ENCODE measurements at places on chromosomes 2 and 18.

DNA sequence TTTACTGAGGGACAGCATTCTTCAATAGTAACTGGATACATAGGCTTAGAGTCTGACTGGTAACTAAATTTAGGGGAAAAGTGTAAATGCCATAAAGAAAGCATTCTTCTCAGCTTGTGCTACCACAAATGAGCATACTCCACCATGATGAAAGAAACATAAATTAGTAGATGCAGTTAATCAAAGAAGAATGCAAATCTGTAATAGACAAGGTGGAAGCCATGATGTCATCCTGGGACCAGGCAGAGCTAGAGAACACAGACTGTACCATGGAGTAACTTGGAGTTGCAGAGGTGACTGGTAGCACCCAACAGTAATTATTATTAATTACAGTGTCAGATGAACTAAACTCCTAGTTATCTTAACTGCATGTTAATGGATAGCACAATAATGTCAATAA is 51.7 kb downstream of the RBKS start:
- DNase-seq, result no peak

DNA sequence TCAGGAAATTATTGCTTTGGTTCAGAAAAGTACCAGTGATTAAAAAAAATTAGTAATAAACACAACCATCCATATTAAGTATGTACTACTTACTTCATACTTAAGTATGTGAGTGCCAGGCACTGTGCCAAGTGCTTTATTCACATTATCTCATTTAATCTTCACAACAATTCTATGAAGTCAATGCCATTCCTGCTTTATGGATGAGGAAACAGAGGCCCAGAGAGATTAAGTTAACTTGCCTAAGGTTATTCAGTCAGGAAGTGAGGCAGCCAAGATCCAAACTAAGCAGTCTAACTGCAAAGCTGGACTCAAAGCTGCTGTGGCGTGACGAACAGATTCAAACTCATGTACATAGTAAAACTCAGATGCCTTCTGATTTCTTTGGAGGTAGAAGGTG is 22.3 kb downstream of the DTNB start:
- DNase-seq, result peak; percentile 56

DNA sequence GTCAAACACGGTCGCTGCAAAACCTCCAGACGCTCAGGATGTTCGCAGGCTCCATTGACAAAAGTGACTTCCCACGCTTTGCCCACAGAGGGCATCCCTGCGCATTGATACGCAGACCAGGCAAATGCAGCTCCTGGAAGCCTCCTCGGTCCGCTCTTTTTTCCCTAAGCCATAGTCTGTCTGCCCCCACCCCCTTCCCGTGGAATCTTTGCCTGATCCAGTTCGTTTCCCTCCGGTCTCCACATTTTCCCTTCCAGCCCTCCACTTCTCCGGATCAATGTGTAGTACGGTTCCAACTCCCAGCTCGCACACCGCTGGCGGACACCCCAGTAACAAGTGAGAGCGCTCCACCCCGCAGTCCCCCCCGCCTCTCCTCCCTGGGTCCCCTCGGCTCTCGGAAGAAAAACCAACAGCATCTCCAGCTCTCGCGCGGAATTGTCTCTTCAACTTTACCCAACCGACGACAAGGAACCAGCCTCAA is at the start of gene DCC:
Gene DCC (plus strand): TSS at position 307 of the 481 bp plus-strand sequence. CDS start 591 bp downstream, outside the sequence.
- peak; percentile 45 for DNase-seq

GRCh38 chr2:108612153-108612513 is 77.9 kb downstream of the LIMS1 start:
- DNase-seq, result peak; percentile 88

GRCh38 chr2:177673602-177674595 is 281.3 kb downstream of the AGPS start:
- DNase-seq, result no peak

DNA sequence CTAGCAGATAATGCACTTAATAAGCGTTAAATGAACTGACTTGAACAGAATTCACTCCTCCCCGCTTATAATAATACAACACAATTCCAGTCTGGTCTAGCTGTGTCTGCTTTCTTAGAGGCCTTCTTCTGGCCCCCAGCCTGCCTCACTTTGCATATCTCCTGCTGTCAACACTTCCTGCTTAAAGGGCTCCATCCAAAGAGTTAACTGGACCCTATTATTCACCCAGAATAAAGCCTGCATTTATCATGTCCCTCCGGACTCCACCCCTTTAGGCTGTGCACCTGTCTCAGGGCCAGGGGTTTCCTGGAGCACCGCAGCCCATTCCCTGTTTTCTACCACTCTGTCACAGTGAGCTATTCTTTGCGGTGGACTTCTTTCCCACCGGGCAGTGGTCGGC is 292.8 kb upstream of the FBXO11 start:
- DNase-seq, result no peak

- no peak for DNase-seq
Observed at GRCh38 chr2:102789349-102790090, 27.7 kb downstream of the TMEM182 start.

DNA sequence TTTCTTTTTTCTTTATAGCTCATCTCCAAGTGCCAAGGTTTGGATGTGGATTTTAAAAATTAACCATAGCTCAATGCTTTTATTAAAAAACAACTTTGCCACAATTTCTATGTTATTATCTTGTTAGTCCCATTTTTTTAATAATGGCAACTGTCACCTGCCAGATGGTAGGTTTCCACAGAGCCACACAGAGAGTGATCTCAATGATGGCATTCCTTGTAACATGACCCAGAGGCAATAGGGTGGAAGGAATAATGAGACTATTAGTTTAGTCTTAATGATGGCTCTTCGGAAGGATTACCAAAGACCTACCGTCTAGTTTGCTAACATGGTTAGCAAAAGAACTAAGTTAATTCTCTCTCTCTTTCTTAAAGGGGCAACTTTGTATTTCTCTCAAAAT is 64.0 kb downstream of the REL start:
- DNase-seq, result no peak

DNA sequence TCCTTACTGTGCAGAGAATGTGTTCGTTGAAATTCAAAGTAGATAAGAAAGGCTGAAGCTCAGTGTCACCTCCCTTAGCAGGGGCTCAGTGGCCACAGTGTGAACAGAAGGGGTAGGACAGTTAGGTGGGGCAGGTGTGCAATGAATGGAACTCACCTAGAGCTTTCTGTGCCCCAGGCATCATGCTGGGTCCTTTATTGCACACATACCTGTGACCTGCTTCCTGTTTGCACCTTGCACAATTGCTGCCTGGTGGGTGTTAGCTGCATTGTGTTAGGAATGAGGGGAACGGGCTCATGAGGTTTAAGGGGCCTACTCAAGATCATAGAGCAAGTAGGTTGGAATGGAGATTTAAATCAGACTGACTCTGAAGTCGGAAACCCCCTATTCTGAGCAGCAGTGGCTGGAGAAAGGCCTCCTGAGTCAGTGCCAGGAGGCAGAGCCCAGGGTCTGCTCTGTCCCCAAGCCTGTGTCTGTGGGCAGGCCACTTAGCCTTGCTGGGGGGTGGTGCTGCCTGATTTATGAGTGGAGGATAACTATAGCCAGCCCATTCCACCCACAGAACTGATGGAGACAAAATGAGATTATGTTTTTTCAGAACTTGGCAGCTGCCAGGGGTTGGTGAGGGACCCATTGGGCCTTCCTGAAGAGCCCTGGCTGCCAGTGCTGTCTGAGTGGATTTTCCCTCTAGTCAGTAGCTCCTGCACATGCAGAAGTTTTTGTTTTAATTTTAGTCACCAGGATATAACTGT is 76.2 kb downstream of the NPAS2 start:
- DNase-seq, result no peak

DNA sequence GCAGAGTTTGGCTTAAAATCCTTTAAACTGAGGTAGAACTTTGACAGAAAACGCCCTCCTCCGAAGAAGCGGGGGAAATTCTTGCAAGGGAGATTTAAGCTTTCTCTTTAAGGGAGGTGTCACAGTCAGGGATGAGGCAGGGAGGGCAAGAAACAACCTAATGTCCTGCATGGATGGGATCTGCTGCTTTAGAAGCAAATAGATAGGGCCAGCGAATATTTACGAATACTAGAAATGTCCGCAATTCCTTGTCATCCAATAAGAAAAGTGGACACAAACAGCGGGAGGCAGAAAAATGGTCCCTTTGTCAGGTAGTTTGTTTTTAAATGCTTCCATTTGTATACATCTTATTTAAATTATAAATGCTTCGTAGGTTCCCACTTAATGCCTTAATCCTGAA is 12.0 kb downstream of the MEIS1 start:
- no peak for DNase-seq

DNA sequence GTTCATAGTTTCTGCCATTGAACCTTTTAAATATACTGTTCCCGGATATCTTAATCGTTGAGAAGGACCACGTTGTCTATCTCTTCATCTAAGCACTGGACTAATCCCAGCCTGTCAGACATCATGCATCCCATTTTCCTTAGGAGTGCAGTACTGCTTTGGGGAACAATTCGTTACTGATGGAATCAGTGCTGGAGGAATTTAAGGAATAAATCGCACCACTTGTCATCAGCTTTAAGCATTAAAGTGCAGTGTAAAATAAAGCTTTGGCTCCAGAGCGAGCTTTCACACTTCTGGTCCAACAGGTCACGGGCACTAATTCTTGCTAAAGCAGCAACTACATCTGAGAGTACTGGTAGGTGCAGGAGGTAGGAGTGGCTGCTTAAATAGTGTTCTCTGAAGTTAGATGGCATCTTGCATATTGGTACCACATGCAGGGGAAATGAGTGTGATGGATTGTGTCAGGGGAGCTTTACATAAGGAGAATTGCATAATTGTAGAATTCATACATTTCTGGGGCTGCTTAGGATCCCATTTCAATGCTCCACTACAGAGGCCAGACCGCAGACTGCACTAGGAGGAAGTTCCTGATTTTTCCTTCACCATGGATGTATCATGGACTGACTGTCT is 105.7 kb upstream of the RASGRP3 start:
- no peak for DNase-seq

DNA sequence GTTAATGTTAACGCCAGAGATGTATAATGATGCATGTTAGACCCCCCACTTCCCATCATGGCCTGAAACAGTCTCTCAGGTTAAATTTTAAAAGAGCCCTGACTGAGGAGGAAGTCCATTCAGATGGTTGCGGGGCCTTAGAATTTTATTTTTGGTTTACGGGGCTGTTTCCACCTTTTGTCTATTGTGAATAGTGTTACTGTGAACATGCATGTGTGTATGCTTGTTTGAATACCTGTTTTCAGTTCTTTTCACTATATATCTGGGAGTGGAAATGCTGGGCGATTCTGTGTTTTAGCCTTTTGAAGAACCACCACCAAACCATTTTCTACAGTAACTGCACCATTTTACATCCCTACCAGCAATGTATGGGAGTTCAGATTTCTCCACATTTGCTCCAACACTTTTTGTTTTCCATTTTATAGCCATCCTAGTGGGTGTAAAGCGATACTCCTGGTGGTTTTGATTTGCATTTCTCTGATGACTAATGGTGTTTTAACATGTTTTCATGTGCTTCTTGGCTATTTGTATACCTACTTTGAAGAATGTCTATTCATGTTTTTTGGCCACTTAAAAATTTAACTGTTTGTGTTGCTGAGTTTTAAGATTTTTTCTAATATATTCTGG is 133.0 kb downstream of the MYO3B start:
- no peak for DNase-seq

- DNase-seq, result no peak
Observed at GRCh38 chr2:89763254-89763580, 1071.7 kb downstream of the RPIA start.

DNA sequence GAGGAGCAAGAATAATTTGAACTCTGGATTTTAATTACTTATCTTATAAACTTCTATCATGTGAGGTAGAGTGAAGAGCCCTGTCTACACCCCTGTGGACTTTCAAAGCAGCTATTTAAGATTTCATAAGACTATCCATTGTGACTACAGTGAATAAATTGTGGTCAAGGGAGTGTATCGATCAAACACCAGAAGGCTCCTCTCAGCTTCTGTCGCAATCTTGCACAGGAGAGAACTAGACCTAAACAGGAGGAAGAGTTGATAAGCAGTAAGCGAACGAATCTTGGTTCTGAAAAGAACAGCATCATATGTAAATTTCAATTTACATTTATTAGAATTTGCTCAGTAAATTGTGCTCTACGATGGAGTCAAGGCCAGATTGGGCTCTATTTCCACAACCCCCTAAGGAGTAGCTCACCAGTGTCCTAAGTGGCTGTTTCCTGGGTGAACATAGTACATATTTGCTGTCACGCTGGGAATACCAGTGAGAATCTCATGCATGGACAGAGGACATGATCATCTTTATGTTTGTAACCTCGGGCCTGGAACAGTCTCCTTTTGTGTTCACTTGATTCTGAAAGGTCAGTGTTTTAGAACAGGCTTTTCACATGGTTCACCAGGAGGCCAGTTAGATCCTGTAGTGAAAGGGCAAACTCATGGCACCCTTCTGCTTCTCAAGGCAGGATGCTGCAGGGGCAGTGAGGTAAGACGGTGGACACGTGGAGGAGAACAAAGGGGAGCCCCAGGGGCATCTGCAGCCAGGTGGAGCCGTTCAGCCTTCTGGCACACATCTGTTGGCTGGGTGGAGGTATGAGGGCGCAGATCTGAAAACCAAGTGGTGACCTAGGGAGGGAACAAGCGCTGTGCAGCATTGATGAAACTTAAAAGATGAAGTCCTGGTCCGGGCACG is 33.3 kb downstream of the NPAS2 start:
- peak; percentile 34 for DNase-seq

- peak; percentile 97 for DNase-seq
Observed at GRCh38 chr2:84958135-84959059, 12.6 kb upstream of the KCMF1 start.

- peak; percentile 7 for DNase-seq
Observed at GRCh38 chr18:21134895-21135294, 23.3 kb upstream of the ROCK1 start.

DNA sequence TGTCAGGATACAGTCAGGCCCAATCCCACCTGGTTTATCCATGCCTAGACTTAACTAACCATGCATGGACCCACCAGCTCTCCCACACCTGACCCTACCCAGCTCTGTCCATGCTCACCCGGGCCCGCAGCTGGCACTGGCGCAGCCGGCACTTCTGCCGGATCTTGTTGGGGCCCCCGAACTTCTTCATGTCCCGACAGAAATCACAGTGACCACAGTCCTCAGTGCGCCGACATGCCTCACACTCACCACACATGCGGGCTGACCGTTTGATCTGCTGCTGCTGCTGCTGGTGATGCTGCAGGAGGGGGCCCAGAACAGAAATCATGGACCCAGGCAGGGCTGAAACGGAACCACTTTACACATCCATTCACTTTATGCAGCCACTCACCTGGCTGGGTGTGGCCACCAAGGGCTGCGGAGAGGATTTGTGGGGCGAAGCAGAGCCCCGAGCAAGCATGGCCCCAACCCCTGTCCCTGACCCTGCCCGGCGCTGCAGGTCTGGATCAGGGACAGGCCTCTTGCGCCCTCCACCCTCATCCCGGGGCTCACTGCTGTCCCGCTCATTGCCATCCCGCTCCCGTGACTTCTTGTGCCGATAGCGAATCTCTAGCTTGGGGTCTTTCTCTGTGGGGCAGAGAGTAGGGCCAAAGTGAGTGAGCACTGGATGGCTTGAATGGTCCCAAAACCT is 1.7 kb downstream of the CXXC1 start:
- no peak for DNase-seq

DNA sequence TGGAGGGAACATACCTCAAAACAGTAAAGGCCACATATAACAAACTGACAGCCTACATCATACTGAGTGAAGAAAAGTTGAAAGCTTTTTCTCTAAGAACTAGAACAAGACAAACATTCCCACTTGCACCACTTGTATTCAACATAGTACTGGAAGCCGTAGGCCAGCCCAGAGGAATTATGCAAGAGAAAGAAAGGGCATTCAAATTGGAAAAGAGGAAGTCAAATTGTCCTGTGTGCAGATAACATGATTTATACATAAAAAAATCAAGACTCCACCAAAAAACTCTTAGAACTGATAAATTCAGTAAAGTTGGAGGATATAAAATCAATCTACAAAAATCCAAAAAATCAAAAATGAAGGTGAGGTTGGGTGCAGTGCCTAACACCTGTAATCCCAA is 8.0 kb upstream of the KDM3A start:
- no peak for DNase-seq

All from IMR-90 (cell line).